NCI-H1105 (cell line): ENCODE measurements at places on chromosomes 3 and 15.

DNA sequence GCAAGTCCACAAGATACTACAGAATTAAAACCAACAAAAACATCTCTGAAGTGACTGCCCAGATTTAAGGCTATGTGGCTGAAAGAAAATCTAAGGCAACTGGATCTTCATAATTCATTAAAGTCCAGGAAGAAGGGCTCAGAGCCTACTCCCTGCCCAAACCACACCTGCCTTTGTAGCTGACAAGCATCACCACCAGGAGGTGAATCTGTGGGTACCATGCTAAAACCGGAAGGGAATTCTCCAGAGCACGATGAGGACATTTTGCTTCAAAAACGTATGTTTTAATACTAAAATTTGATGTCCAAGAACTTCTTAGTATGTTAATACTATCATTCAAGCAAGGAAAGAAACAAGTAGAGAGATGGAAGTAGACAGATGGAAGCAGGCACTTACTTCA lies 495.9 kb upstream of the NECTIN3 start:
- no peak for DNase-seq

DNA sequence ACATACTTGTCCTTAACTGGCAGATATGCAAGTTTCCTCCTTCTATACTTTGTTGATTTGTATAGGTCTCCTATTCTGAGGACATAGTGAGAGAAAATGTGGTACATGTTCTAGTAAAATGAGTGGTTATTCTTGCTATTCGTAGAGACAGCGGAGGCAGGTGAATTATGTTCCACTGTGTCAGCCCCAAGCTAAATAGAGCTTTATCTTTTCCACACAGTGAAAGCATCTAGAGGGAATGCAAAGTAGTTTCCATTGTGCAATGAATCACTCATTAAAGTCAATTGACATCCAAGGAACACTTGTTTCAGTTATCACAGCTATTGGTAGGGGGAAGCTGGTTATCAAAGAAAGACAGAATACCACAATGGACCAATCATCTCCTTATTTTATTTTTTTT lies 262.4 kb downstream of the NLGN1 start:
- no peak for DNase-seq

DNA sequence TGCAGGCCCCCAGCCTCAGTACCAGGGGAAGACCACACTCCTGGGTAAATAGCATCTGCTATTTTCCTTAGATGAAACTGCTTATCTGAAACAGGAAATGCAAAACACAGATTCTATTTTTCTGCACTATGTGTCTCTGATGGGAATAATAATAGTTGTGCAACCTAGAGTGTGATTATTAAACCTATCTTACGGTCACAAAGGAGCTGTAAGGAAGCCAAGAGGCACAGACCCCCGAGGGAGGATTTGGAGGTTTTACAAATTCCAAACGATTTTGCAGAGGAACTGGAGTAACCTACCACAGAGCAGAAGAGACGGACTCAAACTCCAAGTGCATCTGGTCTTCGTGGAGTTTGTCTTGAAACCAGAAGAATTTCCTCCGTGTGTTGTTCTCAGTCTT lies 14.1 kb upstream of the APOD start:
- DNase-seq, result no peak

DNA sequence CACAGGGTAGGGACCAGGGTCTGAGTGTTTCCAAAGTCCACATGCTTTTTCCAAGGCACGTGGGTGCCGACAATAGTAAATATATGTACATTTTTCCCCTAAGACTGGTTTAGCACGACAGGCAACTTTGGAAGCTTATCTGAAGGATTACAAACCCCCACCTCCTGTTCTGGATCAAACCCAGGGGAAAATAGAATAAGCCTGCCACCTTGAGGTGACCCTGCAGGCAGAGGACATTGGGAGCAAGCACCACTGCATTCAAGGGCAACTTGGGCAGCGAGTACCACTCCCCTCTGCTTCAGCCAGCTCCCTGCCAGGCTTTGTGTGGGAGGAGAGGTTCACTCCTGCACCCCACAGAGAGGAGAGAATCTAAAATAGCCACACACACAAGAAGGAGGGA lies 44.8 kb downstream of the KBTBD12 start:
- peak; percentile 64 for DNase-seq

GRCh38 chr3:61809879-61810278 lies 248.5 kb downstream of the PTPRG start:
- peak; percentile 33 for DNase-seq

- no peak for DNase-seq
Observed at GRCh38 chr15:28913171-28913765, 27.5 kb downstream of the APBA2 start.

GRCh38 chr15:60394689-60395097 lies 3.1 kb downstream of the ANXA2 start:
- DNase-seq, result no peak

DNA sequence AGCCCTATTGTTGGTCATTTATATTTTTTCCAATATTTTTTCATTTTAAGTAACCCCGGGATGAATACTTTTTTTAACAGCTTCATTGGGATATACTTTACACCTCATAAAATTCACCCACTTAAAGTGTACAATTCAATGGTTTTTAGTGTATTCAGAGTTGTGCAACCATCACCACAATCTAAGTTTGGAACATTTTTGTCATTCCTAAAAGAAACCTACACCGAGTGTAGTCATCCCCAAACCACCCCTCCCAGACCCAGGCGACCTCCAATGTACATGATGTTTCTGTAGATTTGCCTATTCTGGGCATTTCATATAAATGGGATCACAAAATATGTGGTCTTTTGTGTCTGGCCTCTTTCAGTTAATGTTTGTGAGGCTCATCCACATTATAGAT lies 118.3 kb upstream of the FRMD4B start:
- DNase-seq, result no peak

GRCh38 chr3:31247063-31247447 lies 285.7 kb upstream of the STT3B start:
- DNase-seq, result no peak
